ENCODE measurements at places on chromosomes 7 and 10. TPM values are rescaled to one million over a fixed set of nuclear protein-coding genes. Genes with fewer than 3 reads are reported as not detected.

The ESYT2 gene
- total RNA-seq, result 49.5 TPM

The PGAM2 gene
- not detected for total RNA-seq

The SH2D4B gene
- total RNA-seq, result not detected

The UBTD1 gene
- 111 TPM for total RNA-seq

The GRID1 gene
- total RNA-seq, result 0.12 TPM

The SLC35B4 gene
- 12.5 TPM for total RNA-seq

The RET gene
- total RNA-seq, result 0.44 TPM

The EFCAB10 gene
- total RNA-seq, result not detected

The GIMAP6 gene
- 82.2 TPM for total RNA-seq
